Effector CD4-positive, alpha-beta T cell (primary cell): ENCODE measurements at places on chromosomes 2 and 18.

DNA sequence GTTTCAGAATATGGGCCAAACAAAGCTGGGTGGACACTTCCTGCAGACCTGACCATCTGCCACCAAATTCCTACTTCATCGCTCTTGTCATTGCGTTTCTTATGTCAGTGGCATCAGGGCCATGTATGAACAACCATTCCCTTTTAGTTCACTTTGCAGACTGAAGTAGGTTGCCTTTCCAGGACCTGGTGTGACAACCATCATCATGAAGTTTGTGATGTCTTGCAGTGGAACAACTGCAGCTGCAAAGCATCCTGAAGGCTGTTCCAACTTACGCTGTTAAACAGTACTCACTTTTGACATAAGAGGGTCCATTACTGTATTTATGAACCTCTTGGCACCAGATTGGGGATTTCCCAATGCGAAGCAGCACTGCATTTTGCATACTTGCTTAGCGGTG is 511.6 kb downstream of the ARHGAP15 start:
- no peak for DNase-seq

DNA sequence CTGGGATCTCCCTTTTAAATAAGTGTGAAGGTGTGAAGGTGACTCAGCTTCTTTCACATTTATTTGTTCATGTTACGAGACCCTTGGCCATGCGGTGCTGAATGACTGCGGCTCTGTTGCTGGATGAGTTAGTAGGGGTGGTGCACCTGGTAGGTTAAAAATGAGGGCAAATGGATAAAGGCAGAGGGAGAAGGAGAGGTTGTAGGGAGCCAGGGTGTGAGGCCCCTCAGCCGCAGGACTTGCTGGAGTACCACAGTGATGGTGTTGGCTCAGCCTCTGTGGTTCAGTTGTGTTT is 164.2 kb downstream of the NAPG start:
- no peak for DNase-seq

GRCh38 chr18:34224423-34225217 is at the start of gene NOL4:
Gene NOL4, minus strand, starts transcription at chr18:34224913. Its CDS starts 1,660 bp downstream, at chr18:34223253.
- no peak for DNase-seq

DNA sequence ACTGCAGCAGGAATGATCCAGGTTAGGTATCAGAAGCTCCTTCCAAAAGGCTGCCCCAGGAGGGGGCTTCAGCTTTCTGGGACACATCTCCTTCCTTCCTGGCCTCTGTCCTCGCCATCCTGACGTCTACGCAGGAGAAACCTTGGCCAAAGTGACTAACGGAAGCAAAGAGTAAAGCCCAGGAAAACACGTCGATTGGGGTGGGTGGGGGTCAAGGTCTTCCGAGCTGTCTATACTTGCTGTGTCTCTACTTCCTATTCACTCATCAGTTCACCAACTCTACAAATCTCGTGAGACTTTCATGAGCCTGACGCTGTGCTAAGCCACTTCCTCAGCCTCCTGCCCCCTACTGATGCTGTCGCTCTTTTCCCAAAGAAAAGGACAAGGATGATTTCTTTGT is 212.6 kb downstream of the TNS1 start:
- DNase-seq: no peak

DNA sequence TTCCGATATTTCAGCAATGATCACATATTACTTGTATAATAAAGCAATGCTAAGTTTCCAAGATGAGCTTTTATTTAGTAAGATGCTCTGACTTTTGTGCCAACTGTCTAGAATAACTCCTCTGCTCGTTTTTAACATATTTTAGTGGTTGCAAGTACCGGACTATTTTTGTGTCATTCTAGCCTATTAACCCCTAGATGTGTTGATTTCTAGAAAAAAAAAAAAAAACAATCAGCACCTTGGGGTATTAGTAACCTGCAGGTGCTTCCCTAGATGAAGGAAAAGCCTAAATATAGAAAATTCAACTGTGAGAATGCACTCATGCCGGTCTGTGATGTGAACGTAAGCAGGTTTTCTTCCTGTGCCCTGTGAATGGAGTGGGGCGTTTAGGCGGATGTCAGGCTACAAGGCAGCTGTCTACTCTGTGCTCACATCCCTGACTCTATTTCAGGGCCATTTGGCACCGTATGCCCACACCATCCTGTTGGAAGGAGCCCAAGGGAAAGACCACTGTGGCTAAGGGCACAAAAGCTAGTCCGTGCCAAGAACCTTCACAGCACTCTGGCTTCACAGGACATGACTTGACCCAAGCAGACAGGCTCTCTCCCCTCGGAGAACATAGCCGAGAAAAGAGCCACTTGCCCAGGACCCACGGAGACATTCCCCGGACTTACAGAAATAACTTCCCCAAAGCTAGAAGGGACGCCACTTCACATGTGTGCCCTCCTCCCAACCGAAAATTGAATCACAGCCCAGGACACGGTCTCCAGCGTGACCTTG is 60.9 kb upstream of the AGAP1 start:
- DNase-seq: no peak

GRCh38 chr18:41390309-41390708 is 564.7 kb upstream of the PIK3C3 start:
- DNase-seq: no peak

DNA sequence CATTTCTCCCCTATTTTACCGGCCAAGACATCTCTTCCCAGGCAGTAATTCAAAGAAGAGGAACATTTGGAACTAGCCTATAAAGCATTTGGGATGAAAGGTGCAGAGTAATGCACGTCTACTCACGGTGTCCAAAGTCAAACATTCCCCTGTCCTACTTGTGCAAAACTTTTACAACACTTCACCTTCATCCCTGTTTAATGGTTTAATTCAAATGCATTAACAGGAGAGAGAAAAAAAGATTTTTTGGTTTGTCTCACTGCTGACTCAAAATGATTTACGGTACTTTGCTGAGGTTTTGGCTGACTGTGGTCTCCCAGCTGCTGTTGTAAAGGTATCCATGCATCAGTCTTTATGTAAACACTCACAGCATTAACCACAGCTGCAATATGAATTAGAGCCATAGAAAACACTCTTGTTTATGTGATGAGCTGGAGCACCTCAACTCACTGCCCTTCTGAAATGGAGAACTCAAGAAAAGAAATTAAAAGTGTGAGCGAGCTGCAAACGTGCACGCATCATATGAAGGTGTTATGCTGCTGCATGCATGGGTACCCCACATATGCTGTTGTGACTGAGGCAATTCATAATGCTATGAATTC is 220.5 kb downstream of the PIEZO2 start:
- DNase-seq: no peak

GRCh38 chr2:11746807-11747459 is 501 bp downstream of the LPIN1 start:
- no peak for DNase-seq

DNA sequence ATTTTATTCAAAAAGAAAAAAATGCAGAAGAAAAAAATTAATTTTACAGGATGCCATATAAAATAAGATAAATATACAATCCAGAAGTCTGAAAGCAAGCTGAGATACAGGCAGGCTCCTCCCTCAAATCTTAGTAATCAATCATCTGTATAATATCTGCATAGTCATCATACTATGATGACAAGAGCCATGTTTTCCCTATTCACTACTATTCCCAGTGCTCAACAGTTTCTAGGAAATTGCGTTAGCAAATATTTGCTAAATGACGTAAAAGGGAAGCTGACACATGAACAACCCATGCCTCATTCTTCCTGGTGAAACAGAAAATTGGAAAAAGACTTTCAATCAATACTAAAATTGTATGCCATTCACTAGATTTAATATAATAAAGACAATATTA is 793.2 kb downstream of the SUCLG1 start:
- no peak for DNase-seq

DNA sequence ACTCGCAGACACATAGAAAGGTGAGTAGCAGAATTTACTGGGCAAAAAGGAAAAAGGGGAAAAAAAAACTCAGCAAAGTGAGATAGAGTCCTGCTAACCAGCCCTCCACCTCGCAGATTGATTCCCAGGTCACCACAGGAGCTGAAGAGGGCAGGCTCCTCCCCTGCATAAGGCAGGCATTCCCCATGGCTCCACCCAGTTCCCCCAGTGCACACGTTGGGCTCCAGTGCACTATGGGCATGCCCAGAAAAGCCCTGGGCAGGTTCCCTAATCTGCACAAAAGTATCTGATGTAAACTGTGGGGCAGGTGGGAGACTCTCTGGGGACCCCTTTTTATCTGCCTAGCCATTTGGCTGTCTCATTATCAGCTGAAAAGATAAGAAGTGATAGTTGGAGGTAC is 461.2 kb upstream of the TMEFF2 start:
- no peak for DNase-seq

DNA sequence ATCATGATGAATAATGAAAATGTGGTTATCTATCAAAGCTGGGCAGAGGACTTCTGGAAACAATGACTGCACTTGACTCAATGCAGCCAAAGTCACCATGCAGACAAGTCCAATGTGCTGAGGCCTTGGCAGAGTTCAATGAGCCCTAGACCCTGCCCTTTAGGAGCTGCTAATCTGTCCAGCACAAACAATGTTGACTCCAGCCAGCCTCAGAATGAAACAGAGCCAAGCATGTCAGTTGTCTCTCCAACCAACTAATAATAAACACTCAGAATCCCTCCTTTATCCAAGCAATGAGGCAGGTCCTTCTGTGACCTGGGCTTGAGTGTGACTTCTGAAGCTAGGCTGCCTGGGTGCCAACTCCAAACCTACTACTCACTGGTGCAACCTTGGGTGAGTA is 270.6 kb downstream of the BCL11A start:
- no peak for DNase-seq

DNA sequence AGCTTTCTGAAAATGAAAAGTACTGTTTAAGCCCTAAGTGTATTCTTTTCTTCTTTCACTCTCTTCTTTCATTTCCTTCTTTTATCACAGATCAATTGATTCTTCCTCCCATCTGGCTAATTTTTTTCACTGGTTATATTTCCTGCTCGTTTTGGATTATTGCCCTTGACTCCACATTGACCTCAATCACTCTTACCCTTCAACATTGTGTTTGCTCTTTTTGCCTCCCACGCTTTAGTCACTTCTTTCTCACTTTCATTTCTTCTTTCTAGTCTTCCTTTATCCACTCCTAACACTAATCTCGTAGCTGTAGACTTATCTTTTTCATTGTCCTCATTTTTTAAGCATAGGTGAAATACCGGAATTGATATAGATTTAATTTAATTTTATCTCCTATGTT is 320.3 kb upstream of the VRK2 start:
- no peak for DNase-seq

- no peak for DNase-seq
Observed at GRCh38 chr2:9844576-9844975, 1.3 kb downstream of the TAF1B start.

DNA sequence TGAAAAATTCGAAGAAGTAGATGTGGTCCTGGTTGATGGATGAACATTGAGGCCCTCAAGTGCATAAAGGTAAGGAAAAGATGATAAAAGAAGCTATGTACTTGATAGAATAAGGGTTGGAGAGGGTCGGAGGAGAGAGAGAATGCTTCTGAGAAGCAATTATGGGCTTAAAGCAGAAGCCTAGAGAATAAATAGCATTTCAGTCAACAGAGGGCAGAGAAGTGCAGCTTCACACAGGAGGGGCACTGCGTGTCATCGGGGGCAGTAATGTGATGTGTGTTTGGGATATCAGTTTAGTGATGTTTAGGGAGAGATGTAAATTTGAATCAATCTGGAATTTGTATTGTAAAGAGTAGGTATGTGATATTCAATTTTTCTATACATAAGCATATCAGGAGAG is 334.5 kb downstream of the PIK3C3 start:
- DNase-seq: no peak

- no peak for DNase-seq
Observed at GRCh38 chr2:9984871-9985480, 33.5 kb downstream of the GRHL1 start.

DNA sequence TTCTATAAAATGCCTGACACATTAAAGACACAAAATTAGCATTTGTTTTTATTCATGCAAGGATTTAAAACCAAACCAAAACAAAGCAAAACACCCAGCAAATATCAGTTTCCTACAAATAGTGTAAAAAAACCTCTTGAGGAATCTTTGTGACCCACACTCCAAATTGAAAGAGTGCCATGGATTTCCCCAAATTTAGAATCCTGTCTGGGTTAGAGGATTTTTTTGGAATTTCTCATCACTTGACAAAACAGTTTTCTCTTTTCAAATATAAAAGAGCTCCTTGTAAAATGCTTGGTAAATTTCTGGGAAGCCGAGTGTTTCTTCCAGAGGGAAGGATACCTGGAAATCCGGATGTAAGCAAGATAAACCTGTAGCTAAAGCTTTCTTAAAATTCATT is 1.7 kb upstream of the FN1 start:
- DNase-seq: no peak

GRCh38 chr2:232421189-232421785 is 14.6 kb downstream of the ALPG start:
- DNase-seq: no peak

- no peak for DNase-seq
Observed at GRCh38 chr2:157932480-157933159, 56.5 kb upstream of the ACVR1 start.

DNA sequence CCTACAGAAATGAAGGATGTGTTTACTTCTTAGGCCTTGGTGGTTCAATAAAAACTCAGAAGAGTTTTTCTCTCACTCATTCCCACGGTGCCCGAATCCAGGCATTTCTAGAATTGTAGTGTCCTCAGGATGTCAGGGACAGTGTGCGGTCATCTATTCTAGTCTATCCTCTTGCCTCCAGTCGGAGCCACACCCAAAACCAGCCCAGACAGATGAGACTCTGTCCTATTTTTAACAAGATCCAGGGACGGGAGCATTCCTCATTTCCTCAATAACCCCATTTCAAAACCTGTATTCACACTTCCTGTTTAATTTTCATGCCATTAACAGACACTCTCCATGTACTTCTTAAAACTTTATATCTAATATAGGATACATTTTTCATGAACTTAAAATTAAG is 11.6 kb upstream of the RBMS1 start:
- DNase-seq: no peak

- no peak for DNase-seq
Observed at GRCh38 chr18:13449651-13450050, 231.1 kb downstream of the LDLRAD4 start.

DNA sequence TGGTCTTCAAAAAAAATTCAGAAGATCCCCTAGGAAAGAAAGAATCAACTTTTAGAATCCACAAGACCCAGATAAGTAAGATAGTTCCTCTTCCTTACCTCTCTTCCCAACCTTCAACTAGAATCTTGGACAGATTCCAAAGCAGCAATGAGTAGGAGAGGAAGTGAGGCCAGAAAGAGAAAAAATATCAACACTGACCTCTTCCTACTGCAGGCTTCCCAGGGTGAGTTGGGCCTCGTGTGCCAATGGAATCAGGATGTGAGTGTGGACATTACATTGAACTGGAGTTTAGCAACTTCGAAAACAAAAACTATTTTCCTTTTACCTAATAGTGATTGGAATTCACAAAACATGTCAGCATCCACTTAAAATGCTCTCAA is 102.5 kb upstream of the PIEZO2 start:
- no peak for DNase-seq
